ENCODE measurements at places on chromosomes 12 and 14. TPM values are rescaled to one million over a fixed set of nuclear protein-coding genes. Genes with fewer than 3 reads are reported as not detected.

Gene NELL2
- 16.9 TPM for total RNA-seq

Gene ARHGEF40
- total RNA-seq = 36.3 TPM

Gene CPNE6
- total RNA-seq = not detected

Gene UBE2N
- total RNA-seq = 52.5 TPM

Gene CLEC1A
- 2.2 TPM for total RNA-seq

- H3K27me3 ChIP-seq = no peaks in the 10 kb centered on the region
- no peaks in the 10 kb centered on the region for H3K36me3 ChIP-seq
Observed at GRCh38 chr12:7929083-7929792, 6.7 kb downstream of the SLC2A3 start.

DNA sequence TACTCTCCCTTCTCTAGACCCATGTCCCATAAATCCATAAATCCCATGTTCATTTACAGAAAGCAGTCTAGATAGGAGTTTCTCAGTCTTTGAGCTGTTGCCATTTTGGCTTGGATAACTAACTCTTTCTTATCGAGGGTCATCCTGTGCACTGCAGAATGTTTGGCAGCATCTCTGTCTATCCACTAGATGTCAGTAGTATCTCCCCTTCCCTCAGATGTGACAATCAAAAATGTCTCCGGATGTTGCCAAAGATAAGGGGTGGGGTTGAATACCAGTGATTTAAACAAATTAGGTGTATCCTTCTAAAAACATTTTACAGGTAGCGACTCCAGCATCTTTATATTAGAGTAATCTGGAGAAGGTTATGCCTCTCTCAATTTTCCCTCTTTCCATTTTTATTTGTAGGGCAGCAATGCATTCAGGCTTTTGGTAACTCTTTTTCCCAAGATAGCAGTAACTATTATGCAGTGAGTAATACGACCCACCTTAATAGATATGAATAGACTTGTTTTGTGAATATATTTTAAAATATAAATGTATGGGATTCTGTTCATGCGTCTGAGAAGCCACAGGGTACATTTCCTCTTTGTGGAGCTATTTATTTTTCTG is 100.7 kb downstream of the LRRK2 start:
- H3K27ac ChIP-seq = no peak overlapping the region
- H3K4me1 ChIP-seq = no peaks in the 10 kb centered on the region
- no peak overlapping the region for H3K4me3 ChIP-seq
- DNase-seq = no peak

GRCh38 chr12:112514926-112515642 is 96.3 kb downstream of the PTPN11 start:
- no peaks in the 10 kb centered on the region for H3K4me1 ChIP-seq
- no peak for DNase-seq
- H3K4me3 ChIP-seq = no peak overlapping the region

DNA sequence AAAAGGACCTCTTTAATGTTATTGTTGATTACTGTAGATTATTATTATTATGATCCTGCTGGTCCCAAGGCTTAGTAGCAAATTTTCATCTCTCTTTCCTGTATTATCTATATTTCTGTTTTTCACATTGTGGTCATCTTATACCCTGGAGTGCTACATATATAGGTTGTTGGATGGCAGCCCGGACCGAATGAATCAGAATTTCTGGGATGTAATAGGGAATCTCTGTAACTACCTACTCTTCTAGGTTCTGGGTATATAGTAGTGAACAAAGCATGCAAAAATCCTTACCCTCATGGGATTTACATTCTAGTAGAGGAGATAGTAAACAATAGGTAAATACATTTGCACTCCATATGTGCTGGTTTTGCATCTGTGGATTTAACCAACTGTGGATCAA is 31.4 kb downstream of the NUBPL start:
- no peaks in the 10 kb centered on the region for H3K27me3 ChIP-seq
- H3K27ac ChIP-seq = no peak overlapping the region
- no peaks in the 10 kb centered on the region for H3K4me1 ChIP-seq
- DNase-seq = no peak
- H3K36me3 ChIP-seq = no peaks in the 10 kb centered on the region

DNA sequence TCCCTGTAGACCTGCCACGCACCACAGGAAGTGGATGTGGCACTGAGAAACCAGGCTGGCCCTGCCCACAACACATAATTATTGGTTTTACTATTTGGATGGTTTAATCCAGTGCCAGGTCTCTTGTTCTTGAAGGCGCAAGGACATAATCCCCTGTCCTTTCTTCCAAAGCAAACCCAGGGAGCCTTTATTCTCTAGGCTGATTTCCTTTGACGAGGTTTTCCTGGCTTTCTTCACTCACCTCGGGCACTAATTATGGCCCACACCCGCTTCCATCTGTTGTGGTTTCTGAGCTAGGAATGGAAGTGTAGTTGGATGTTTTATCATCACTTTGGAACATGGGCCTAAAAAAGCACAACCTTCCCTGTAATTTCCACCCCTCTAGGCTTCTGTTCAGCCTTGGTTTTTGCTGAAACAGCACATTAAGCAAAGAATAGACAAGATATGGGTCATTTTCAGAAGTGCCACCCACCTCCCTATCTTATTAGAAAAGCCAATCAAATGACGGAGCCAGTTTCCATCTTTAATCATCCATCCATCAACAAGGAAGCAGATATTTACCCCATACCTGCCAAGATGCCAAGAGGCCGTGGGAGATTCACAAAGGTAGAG is 73.9 kb downstream of the PPP1R36 start:
- no peaks in the 10 kb centered on the region for H3K36me3 ChIP-seq
- no peaks in the 10 kb centered on the region for H3K27me3 ChIP-seq
- H3K4me3 ChIP-seq = no peak overlapping the region
- H3K4me1 ChIP-seq = peaks cover 6% of the 10 kb centered on the region
